ENCODE measurements at places on chromosomes 2 and 18. TPM values are rescaled to one million over a fixed set of nuclear protein-coding genes. Genes with fewer than 3 reads are reported as not detected.

GRCh38 chr2:43169987-43170386 lies 56.4 kb downstream of the ZFP36L2 start:
- DNase-seq = peak; percentile 63
- H3K27ac ChIP-seq = peak overlapping the region; percentile 99
- no peaks in the 10 kb centered on the region for H3K27me3 ChIP-seq
- H3K4me1 ChIP-seq = peaks cover 64% of the 10 kb centered on the region

GRCh38 chr18:79848579-79849327 lies 51.0 kb downstream of the KCNG2 start:
- no peak overlapping the region for H3K27ac ChIP-seq
- no peak for DNase-seq
- H3K27me3 ChIP-seq = no peaks in the 10 kb centered on the region
- H3K4me1 ChIP-seq = no peaks in the 10 kb centered on the region
- H3K4me3 ChIP-seq = no peak overlapping the region

GRCh38 chr2:152483276-152484063 lies 148.5 kb downstream of the FMNL2 start:
- H3K36me3 ChIP-seq = no peaks in the 10 kb centered on the region
- no peaks in the 10 kb centered on the region for H3K4me1 ChIP-seq
- no peak overlapping the region for H3K4me3 ChIP-seq
- no peak overlapping the region for H3K27ac ChIP-seq
- DNase-seq = no peak
- no peaks in the 10 kb centered on the region for H3K27me3 ChIP-seq

AGXT gene
- not detected for polyA plus RNA-seq

DNA sequence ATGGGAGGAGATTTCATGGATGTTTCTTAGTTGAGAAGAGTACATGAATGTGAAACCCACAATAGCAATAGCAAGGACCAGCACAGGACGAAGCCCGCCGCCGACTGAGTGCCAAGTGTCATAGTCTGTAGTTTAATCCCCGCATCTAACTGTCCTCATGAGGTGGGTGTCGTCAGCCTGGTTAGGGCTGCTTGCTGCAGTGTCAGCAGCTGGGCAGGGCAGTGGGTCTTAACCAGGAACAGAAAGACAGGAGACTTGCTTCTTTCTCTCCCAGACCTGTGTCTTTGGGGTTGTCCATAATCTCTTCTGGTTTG lies 146.6 kb downstream of the VAPA start:
- no peaks in the 10 kb centered on the region for H3K36me3 ChIP-seq
- no peaks in the 10 kb centered on the region for H3K4me1 ChIP-seq
- no peaks in the 10 kb centered on the region for H3K27me3 ChIP-seq
- H3K27ac ChIP-seq = no peak overlapping the region
- no peak for DNase-seq

DNA sequence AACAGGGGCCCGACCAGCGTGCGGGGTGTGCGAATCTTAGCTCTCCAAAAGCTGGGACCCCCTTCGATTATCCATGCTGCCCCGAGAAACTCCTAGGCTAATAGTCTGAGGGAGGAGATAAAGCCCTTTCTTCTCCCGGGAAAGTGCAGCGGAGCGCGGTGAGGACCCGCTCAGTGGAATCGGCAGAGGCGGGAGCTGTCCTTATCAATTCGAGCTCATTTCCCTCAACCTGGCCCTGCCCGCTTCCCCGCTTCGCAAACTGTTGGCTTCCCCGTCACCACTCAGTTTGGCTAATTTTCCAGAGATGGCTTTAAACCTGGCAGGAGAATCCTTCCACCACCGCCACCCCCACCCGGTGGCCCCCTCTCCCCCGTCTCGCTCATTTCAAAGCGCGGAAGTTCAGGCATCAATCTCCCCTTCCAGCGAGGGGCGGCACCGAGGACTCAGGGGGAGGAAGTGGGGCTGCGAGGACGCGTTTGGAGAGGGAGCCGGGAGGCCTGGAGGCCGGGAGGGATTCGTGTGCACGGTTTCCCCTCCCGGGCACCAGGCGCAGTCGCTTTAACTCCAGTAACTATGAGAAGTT lies 1.6 kb downstream of the KLHL14 start:
- H3K4me3 ChIP-seq = no peak overlapping the region
- H3K27ac ChIP-seq = no peak overlapping the region
- H3K27me3 ChIP-seq = peaks cover 13% of the 10 kb centered on the region

DNA sequence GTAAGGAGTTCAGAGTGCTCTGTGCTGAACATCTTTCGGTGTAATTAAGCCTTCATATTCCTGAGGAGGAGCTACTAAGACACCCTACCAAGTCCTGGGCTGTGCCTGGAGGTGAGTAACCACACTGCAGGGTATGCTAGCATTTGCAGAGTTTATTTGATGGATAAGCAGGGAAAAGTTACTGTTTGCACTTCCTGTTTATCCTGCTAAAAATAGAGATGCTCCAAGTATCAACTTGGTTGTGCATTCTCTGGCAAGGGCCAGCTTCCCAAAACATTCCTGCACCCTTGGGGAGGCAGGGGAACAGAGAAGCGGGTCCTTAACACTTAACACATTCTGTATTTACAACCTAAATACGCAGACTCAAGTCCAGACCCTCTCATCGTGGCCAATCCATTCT lies 49.8 kb downstream of the PARD6G start:
- H3K4me3 ChIP-seq = no peak overlapping the region
- no peak overlapping the region for H3K27ac ChIP-seq
- no peaks in the 10 kb centered on the region for H3K27me3 ChIP-seq
- H3K36me3 ChIP-seq = no peaks in the 10 kb centered on the region
- no peak for DNase-seq

EPC2 gene
- 4.0 TPM for polyA plus RNA-seq

GLI2 gene
- not detected for polyA plus RNA-seq

- no peak overlapping the region for H3K4me3 ChIP-seq
- no peak for DNase-seq
- no peak overlapping the region for H3K27ac ChIP-seq
- no peaks in the 10 kb centered on the region for H3K4me1 ChIP-seq
- no peaks in the 10 kb centered on the region for H3K27me3 ChIP-seq
Observed at GRCh38 chr18:13640266-13640860, 86.0 kb downstream of the FAM210A start.

DNA sequence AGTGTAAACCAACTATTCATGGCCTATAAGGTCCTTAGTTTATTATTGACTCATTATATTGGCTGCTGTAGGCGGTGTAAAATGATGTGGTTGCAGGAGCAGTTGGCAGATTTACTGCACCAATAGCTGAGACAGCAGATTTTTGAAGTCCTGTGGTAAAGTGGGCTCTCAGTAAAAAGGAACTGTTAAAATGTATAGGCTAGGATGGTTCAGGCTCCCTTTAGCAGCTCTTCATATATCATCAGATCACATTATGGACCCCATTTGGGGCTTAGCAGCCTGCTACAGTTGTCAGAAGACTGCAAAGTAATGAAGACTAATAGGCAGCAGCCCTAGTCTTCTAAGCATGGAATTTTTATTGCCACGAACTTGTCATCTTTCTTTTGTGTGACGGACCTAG lies 27.8 kb downstream of the MTX2 start:
- H3K36me3 ChIP-seq = peaks cover 5% of the 10 kb centered on the region
- no peaks in the 10 kb centered on the region for H3K27me3 ChIP-seq
- no peaks in the 10 kb centered on the region for H3K4me1 ChIP-seq

CCDC138 gene
- polyA plus RNA-seq = 7.3 TPM

TGFA gene
- polyA plus RNA-seq = 0.44 TPM

ERICH2 gene
- polyA plus RNA-seq = not detected

DNA sequence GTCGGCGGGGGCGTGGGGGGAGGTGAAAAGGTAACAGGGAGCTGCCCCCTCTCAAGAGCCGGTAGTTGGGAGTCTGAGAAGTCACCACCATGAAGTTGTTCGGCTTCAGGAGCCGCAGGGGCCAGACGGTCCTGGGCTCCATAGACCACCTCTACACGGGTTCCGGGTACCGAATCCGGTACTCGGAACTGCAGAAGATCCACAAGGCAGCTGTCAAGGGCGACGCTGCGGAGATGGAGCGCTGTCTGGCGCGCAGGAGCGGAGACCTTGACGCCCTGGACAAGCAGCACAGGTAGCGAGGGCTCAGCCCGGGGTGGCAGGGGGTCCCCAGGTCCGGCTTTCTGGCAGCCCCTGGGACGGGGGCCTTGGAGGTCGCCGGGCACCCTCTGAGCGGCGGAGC lies 47.1 kb upstream of the ZNF519 start:
- H3K27ac ChIP-seq = peak overlapping the region; percentile 21
- DNase-seq = no peak
- no peaks in the 10 kb centered on the region for H3K27me3 ChIP-seq
- H3K4me3 ChIP-seq = peak overlapping the region; percentile 55

- H3K27ac ChIP-seq = no peak overlapping the region
- H3K4me3 ChIP-seq = no peak overlapping the region
- H3K4me1 ChIP-seq = no peaks in the 10 kb centered on the region
- H3K36me3 ChIP-seq = no peaks in the 10 kb centered on the region
Observed at GRCh38 chr18:13223311-13224143, 5.0 kb downstream of the LDLRAD4 start.

GRCh38 chr2:83596592-83597282 lies 862.3 kb downstream of the SUCLG1 start:
- no peak overlapping the region for H3K27ac ChIP-seq
- H3K4me3 ChIP-seq = no peak overlapping the region
- DNase-seq = no peak
- no peaks in the 10 kb centered on the region for H3K4me1 ChIP-seq
- no peaks in the 10 kb centered on the region for H3K36me3 ChIP-seq

Data from naive thymus-derived CD4-positive, alpha-beta T cell (primary cell).